Liver (tissue), 10 donors: ENCODE measurements at places on chromosomes 2 and 18. TPM values are rescaled to one million over a fixed set of nuclear protein-coding genes. Genes with fewer than 3 reads are reported as not detected.

ADD2 gene
- polyA plus RNA-seq, result not detected

DNA sequence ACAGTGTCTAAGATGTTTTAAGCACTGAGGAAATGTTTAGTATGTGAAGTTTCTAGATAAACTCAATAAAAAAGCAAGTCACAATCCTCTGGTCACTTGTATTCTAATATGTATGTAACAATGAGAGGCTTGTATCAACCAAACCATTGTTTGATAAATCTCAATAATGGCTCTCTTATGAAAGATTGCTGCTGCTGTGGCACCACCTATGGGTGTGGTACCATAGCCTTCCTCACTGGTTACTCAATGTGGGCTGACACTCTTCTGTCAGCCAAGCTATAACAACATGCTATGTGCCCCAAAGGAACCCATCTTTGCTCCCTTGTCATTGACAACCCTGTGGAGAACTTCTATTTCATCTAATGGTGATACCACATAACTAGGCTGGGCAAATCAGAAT is 12.6 kb upstream of the RAB1A start:
- no peaks in the 10 kb centered on the region for H3K27me3 ChIP-seq
- no peaks in the 10 kb centered on the region for H3K4me1 ChIP-seq
- no peak for DNase-seq
- no peaks in the 10 kb centered on the region for H3K36me3 ChIP-seq
- no peak overlapping the region for H3K4me3 ChIP-seq

DNA sequence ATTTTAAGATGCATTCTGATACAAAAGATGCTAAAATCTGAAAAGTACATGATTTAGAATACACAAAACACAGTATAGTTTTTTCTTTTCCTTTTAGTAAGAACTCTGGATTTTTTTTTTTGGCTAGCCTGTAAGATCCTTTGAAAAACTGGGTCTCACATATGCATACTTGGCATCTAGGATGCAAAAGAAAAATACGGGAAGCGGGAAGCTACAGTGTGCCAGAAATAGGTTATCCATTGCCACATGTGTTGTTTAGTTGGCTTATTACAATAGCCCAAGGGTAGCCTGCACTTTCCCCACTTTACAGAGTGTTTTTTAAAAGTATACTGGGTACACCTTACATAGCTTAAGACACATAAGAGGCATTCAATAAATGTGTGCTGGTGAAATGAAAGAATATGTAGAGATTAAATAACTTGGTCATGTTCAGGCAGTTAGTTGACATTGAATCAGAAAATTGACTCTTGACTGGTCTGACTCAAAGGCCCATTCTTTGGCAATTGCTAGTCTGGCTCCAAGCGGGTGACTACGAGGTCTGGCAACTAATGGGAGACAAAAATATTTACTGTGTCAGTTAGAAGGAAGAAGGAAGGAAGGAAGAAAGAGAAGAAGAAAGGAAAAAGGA is 286.8 kb upstream of the TRIB2 start:
- H3K36me3 ChIP-seq, result no peaks in the 10 kb centered on the region
- H3K4me3 ChIP-seq, result no peak overlapping the region
- no peak for DNase-seq
- H3K27me3 ChIP-seq, result no peaks in the 10 kb centered on the region

DNA sequence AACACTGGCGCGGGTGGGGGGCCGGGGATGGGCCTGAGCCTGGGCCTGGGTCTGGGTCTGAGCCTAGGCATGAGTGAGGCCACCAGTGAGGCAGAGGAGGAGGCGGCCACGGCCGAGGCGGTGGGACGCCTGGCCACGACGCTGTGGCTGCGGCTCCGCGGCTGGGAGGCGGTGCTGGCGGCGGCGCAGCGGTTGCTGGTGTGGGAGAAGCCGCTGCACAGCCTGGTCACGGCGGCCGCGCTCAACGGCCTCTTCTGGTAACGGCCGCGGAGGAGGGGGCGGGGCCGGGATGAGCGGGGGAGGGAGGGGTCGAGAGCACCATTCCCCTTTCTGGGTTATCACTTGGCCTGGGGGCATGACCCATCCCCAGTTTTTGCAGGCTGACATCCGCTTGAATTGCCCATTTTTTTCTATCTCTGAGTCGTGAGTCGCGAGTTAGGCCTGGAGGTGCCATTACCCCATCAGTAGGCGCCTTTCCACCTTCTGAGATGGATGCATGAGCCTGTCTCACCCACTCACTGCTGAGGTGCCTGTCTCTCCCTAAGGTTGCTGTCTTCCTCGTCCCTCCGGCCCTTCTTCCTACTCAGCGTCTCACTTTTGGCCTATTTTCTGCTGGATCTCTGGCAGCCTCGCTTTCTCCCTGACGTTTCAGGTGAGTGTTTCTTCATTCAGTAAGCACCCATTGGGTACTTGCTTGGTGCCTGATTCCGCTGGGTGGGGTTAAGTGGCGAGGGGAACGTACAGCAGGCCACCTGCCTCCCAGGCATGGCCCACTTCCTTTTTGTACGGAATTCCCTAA is 501 bp downstream of the RETREG2 start:
- H3K4me3 ChIP-seq, result peak overlapping the region; percentile 63
- peaks cover 25% of the 10 kb centered on the region for H3K4me1 ChIP-seq
- no peaks in the 10 kb centered on the region for H3K27me3 ChIP-seq

ANKRD62 gene
- polyA plus RNA-seq, result not detected

- no peaks in the 10 kb centered on the region for H3K4me1 ChIP-seq
- no peaks in the 10 kb centered on the region for H3K36me3 ChIP-seq
- no peak overlapping the region for H3K27ac ChIP-seq
- H3K4me3 ChIP-seq, result no peak overlapping the region
- no peak for DNase-seq
Observed at GRCh38 chr2:3784731-3785130, 81.4 kb downstream of the DCDC2C start.
